Hippocampal formation (tissue), 2 donors: ENCODE measurements at places on chromosomes 2 and 18.

DNA sequence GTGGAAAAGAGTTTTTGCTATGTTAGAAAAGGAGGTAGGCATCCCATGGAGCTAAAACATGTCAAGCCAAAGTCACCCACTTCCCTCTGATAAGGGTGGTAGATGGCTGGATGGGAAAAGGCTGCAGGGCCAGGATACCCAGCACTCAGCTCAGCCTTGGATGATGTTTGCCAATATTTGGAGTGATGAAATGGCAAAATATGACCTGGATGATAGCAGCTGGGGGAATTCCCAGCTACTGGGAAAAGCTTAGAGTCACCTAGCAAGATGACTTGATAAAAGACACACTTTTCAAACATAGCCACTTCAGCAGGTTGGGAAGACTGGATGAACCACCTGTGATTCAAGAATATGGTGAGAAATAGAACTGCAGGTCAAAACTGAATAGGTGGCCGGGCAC lies 10.1 kb downstream of the RFX8 start:
- no peak for DNase-seq

DNA sequence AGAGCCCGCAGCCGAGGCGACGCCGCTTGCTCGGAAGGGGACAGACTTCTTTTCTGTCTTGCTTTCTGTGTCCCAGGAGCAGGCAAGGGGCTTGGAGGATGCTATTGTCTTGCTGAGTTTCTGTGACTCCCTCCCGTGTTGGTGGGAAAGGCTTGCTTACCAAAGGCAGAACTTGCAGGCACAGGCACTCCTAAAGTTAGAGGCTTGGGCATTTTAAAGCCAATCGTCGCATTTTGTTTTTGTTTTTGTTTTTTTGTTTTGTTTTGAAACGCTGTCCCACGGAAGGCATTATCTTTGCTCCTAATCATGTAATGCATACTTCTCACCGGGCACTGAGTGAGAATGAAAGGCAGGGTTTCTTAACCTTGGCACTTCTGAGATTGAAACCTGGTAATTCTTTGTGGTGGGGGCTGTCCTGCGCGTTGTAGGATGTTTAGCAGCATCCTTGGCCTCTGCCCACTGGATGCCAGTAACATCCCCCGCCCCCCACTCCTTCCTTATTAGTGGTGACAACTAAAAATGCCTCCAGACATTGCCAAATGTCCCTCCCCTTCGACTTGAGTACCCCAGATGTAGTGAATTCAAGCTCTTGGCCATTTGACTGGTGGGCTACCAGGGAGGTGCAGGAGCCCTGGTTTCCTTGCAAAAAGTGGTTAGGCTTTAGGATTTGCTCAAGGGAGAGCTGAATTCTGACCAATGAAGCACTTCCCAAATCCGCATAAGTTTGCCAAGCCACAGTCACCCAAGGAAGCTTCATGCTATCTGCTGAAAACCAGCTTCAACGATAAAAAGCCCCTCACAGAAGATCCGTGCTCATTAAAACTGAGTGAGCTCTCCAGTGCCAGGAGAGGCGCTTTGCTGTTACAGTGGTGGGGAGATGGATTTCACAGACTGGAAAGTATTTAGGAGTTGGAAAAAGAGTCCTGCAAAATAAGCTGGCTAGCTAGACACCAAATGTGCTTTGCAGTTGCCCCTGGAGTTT lies 1.2 kb downstream of the ANTXR1 start:
- no peak for DNase-seq

DNA sequence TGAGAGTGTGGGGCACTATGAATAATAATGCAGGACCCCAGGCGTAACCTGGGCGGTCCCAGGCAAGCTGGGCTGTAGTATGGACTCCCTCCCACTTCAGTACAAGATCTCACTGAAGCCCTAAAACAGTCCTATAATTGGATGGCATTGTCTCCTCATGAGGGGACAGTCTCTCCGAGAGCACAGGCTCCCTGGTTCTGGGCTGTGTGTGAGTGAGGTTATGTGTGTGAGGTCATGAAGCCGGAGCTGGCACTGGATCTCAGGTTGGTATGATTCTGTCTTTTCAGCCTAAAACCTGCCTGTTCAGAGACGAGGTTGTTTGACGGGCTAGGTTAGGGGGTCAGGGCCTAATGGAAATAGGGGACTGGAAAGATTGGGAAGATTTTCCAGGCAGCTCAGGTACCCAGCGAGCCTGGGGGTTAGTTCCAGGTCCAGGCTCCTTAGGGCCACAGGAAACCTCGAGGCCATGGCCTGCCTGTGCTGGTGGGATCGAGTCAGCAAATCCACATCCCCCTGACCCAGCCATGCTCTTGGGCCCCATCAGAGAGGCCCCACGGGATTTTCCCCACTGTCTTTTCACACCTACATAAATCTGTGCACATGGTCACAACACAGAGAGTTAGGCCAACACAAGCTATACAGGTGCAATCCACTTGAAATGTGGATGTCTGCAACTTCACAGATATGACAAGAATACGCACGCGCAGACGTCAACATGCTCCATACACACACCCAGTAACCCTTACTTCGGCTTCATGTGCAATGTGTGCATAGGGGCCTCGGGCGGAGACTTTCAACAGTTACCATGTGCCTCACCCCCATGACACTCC lies 94.8 kb downstream of the INHBB start:
- no peak for DNase-seq

- no peak for DNase-seq
These were observed 12.3 kb upstream of the C2orf42 start for GRCh38 chr2:70203086-70203485.

DNA sequence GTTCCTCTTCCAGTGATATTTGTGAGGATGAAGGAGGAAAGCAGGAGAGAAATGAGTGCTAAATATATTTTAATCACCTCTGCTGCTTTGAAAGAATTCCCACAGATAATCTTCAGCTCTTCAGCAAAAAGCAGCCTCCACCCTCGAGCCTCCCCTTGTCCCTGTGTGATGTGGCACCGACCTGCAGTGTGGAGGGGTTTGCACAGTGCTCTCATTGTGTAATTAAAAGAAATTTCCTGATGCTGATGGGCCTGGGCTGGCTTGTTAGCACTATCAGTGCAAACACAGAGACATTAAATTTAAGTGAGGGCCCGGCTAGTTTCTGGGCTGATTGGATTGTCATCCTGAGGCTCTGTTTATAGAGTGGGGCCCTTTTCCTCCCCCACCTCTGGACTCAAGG lies 53.4 kb downstream of the KIF5C start:
- no peak for DNase-seq

- DNase-seq, result no peak
These were observed 51.1 kb downstream of the TLK1 start for GRCh38 chr2:171109571-171109970.

DNA sequence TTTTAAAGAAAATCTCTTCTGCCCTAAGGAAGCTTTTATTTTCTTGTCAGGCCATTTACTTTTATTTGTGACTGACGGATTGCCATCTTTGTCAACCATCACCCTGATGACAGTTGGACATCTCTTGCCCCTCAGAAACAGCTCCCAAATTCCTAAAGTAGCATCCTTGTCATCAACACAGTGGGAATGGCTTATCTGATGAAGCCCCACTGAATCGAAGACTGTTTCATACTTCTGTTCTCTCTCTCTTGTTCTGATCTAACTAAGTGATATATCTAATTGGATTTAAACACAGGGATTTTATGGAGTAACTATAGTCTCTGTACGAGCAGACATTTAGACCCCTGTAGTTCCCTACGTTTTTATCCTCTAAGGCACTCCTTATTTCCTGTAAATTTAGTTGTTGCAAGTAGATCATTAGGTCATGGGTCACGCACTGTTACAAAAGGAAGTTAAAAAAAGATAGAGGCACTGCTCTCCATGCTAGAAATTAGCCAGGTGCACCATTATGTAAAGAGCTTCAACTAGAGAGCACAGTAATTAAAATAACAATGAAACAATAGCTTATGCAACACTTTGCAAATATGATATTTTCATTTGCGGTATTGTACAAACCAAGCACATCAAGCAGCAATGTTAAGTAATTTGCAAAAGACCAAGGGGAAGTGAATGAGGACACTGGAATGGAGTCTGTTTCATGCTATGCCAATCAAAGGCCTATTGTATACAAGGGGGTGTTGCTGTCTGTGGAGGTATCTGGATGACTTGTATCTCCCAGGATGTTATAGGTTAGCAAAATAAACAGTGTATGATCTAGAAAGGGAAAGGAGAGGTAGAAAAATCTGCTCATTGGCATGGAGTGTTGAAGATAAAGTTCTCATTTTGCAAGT lies 284.7 kb downstream of the LRRTM1 start:
- DNase-seq, result no peak

DNA sequence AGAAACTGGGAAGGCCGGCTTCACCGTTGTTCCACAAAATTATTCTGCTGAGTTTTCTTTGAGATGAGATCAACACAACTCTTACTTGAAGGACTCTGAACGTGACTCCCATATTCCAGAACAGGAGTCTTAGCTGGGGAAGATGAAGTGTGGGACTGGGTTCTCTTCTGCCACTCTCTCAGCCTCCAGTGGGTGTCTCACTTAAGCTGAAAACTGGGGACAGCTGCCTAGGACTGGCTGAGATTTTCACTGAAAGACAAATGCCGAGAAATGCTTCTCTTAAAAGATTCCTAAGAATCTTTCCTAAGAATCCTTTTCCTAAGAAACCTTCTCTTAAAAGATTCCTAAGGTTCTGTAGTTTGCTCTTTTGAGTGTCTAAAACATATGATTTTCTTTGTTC lies 156.6 kb upstream of the LHCGR start:
- DNase-seq, result peak; percentile 28

DNA sequence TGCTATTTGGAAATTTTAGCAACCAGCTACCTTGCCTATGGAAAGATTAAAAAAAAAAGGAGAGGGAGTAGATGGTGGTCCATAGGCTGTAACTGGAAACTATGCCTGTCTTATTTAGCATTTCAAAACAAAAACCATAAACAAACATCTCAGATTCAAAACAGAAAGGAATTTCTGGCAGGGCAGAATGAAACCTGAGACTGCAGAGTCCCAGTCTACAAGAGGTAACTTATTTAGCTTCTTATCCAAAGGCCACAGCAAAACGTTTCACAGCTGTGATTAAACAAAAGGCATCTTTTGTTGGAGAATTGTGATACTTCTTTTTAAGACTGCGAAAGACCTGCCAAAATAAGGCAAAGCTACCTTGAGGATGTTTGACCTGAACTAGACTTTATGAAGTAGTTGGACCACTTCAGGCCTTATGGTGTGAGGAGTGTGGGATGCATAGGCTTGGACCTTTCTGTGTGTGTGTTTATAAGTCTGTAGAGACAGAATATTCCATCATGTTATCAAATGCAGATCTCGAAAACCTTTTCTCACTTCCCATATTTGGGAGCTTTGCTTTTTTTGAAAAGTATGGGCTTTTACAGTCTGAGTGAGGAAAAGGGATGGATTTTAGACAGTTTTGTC lies 11.0 kb downstream of the CRIM1 start:
- DNase-seq, result no peak
